ENCODE measurements at places on chromosomes 12 and 14. TPM values are rescaled to one million over a fixed set of nuclear protein-coding genes. Genes with fewer than 3 reads are reported as not detected.

The YAF2 gene
- 54.9 TPM for total RNA-seq

The NDRG2 gene
- total RNA-seq = 233 TPM

The ADAM20 gene
- 1.7 TPM for total RNA-seq

The HCAR2 gene
- 0.44 TPM for total RNA-seq

The OR6C2 gene
- not detected for total RNA-seq

The NOS1 gene
- total RNA-seq = 1.2 TPM

The RNASE1 gene
- 223 TPM for total RNA-seq

The STX2 gene
- 39.2 TPM for total RNA-seq

The NTF3 gene
- total RNA-seq = 6.9 TPM

The RHOJ gene
- total RNA-seq = 18.6 TPM

GRCh38 chr12:75674393-75674792 is 163.0 kb upstream of the KRR1 start:
- H3K27ac ChIP-seq = no peak overlapping the region
- H3K4me3 ChIP-seq = no peak overlapping the region
- H3K27me3 ChIP-seq = no peaks in the 10 kb centered on the region
- H3K36me3 ChIP-seq = no peaks in the 10 kb centered on the region

DNA sequence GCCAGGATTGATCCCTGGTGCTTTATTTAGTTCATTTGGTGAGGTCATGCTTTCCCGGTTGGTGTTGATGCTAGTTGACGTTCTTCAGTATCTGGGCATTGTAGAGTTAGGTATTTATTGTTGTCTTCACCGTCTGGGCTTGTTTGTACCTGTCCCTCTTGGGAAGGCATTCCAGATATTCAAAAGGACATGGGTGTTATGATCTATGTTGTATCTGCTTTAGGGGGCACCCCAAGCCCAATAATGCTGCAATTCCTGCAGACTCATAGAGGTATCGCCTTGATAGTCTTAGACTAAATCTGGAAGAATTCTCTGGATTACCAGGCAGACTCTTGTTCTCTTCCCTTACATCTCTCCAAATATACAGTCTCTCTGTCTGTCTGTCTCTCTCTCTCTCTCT is 42.1 kb downstream of the AK7 start:
- H3K36me3 ChIP-seq = no peaks in the 10 kb centered on the region
- no peak overlapping the region for H3K27ac ChIP-seq
- no peaks in the 10 kb centered on the region for H3K27me3 ChIP-seq
- no peak overlapping the region for H3K4me3 ChIP-seq
- DNase-seq = no peak

- H3K4me3 ChIP-seq = no peak overlapping the region
- H3K27me3 ChIP-seq = peaks cover 3% of the 10 kb centered on the region
- H3K27ac ChIP-seq = no peak overlapping the region
- no peaks in the 10 kb centered on the region for H3K4me1 ChIP-seq
- H3K36me3 ChIP-seq = no peaks in the 10 kb centered on the region
These were observed 27.1 kb upstream of the PRMT8 start for GRCh38 chr12:3463921-3464320.

DNA sequence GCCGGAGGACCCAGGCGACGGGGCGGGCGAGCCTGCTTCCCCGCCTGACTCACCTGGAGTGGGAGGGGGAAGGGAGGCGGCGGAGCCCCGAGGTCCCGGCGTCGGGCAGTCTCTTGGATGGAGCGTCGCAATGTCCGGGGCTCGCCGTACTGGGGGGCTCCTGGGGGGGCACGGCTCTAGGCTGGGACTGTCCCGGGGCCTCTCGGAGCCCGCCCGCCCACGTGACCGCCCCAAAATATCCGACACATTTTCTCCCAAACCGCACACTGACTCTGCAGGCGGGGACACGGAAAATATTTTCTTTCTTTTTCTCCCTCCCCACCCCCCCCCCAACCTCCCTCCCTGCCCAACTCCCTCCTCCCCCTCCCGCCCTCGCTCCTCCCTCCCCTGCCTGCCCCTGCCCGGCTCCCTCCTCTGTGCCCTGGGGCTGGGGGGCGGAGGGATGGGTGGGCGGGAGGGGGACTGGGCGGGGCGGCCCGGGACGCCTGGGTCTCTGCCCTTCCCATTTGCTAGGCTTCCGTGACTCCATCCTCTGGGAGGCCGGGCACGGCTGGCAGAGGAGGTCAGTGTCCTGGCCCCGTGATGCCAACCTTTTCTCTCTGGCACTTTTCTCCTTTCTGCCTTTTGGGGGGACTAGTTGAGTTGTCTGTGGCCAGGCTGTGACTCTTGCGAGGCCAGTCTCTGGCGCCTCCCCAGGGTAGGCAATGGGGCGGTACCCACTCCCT is at the start of gene RARG:
TSS of gene RARG (minus strand) at position 289 of the 725 bp plus-strand sequence. CDS start 4,664 bp downstream, outside the sequence.
- DNase-seq = peak; percentile 55
- H3K4me1 ChIP-seq = peaks cover 57% of the 10 kb centered on the region
- peaks cover 17% of the 10 kb centered on the region for H3K27me3 ChIP-seq

DNA sequence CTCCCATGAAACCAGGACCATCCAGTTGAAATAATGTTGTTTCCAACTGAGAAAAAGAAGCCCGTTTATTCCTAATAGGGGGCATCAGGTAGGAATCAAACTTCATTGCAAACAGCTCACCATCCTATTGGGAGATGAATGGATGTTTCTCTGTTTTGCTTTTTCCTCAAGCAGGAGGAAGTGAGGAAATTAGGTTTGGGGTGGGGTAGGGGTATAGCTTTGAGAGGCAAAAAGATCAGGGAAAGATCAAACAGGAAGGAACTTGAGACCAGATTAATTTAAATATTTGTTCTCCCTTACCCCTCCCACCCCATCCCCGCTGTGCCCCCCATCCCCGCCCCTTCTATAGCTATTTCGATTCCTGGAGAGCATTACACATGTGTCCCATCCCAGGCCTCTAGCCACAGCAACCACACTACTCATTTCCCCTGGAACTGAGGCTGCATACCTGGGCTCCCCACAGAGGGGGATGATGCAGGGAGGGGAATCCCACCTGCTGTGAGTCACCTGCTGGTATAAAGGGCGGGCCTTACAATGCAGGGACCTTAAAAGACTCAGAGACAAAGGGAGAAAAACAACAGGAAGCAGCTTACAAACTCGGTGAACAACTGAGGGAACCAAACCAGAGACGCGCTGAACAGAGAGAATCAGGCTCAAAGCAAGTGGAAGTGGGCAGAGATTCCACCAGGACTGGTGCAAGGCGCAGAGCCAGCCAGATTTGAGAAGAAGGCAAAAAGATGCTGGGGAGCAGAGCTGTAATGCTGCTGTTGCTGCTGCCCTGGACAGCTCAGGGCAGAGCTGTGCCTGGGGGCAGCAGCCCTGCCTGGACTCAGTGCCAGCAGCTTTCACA is at the start of gene IL23A:
TSS of gene IL23A (plus strand) at position 577 of the 850 bp plus-strand sequence. CDS start at position 738, 161 bp downstream.
- peaks cover 4% of the 10 kb centered on the region for H3K4me1 ChIP-seq
- H3K4me3 ChIP-seq = no peak within 1 kb of the TSS
- DNase-seq = no peak
- no peaks in the 10 kb centered on the region for H3K27me3 ChIP-seq
- H3K27ac ChIP-seq = no peak within 1 kb of the TSS

GRCh38 chr14:80364274-80364673 is 153.0 kb upstream of the DIO2 start:
- no peaks in the 10 kb centered on the region for H3K4me1 ChIP-seq
- DNase-seq = no peak
- no peak overlapping the region for H3K27ac ChIP-seq
- H3K4me3 ChIP-seq = no peak overlapping the region

- no peaks in the 10 kb centered on the region for H3K4me1 ChIP-seq
- DNase-seq = no peak
- H3K4me3 ChIP-seq = no peak overlapping the region
- H3K27me3 ChIP-seq = no peaks in the 10 kb centered on the region
- H3K36me3 ChIP-seq = no peaks in the 10 kb centered on the region
These were observed 7.7 kb upstream of the PPTC7 start for GRCh38 chr12:110590806-110591326.

DNA sequence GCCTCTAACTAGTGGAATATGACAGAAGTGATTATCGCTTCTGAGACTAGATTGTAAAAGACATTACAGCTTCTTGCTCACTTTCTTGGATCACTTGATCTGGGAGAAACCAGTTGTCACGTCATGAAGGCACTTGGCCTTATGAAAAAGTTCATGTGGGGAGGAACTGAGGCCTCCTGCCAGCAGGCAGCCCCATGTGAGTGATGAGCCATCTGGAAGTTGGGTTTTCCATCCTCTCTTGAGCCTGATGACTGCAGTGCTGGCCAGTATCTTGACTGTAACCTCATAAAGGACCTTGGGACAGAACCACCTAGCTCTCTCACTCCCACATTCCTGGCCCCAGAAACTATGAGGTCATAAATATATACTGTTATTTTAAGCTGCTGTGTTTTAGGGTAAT is 28.0 kb downstream of the TTLL5 start:
- H3K36me3 ChIP-seq = peaks cover 24% of the 10 kb centered on the region
- no peak overlapping the region for H3K27ac ChIP-seq
- H3K4me1 ChIP-seq = no peaks in the 10 kb centered on the region

DNA sequence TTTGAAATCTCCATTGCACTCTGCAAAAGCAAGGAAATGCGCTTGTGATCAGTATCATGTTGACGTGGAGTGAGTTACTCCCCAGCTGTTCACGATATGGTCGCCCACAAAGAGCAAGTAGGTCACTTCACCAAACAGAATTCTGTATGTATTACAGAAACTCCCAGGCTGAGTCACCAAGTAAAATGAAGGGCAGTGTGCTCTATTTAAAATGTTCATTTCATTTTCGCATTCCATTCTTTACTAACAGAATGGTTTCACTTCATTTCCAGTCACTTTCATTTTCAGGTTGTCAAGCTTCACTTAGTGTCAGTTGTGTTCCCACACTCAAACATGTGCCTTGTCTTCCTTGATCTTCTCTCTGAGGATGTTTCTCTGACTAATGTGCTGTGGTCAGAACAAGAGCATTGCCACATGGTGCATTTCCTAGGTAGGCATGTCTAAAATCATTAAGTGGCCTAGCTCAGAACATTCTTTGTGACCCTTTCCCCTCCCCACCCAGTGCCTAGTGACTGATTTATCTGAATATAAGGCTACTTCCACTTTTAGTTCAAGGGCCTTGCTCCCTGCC is 391.2 kb downstream of the RAD51B start:
- no peaks in the 10 kb centered on the region for H3K36me3 ChIP-seq
- H3K4me1 ChIP-seq = no peaks in the 10 kb centered on the region
- H3K4me3 ChIP-seq = no peak overlapping the region
- peak overlapping the region; percentile 37 for H3K27ac ChIP-seq

GRCh38 chr12:59736786-59737185 is 141.0 kb downstream of the SLC16A7 start:
- H3K36me3 ChIP-seq = peaks cover 8% of the 10 kb centered on the region
- H3K4me1 ChIP-seq = no peaks in the 10 kb centered on the region
- H3K27me3 ChIP-seq = no peaks in the 10 kb centered on the region

DNA sequence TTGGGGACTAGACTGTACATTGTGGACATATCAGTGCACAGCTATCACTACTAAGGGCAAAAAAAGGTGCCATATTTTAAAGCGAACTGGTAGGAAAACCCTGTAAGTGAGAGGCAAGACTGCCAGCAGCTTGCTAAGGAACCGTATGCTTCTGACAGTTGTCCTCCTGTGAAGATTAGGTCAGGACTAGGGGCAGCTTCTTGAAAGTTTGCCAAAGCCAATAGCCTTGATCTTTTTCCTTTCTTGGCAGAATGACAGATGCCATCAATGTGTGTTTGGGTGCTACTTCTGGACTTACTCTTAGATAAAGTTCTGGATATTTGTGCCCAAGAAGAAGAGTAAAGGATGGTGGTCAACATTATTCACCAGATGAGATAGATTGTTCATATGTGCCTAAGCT is 7.4 kb downstream of the DAAM1 start:
- H3K4me3 ChIP-seq = no peak overlapping the region
- no peaks in the 10 kb centered on the region for H3K27me3 ChIP-seq
- no peak overlapping the region for H3K27ac ChIP-seq
- peaks cover 3% of the 10 kb centered on the region for H3K4me1 ChIP-seq
- no peak for DNase-seq

DNA sequence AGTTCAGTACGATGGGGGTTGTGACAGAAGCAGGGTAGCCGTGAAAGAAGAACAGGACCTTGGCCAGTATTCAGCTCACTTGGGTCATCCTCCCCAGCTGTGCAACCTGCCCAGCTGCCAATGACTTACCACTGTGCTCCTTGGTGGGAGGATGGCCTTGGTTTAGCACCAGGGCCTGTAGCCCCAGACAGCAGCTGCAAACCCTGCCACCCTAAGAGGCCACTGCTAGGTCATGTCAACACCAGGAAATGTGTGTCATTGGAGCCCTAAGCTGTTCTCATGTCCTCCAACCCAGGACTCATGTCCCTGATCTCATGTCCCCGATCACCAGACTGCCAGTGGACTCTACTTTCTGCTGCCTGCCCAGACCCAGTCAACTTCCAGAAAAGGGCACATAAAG is 3.0 kb upstream of the CRACR2A start:
- H3K27ac ChIP-seq = no peak overlapping the region
- H3K4me3 ChIP-seq = no peak overlapping the region
- H3K36me3 ChIP-seq = no peaks in the 10 kb centered on the region
- peaks cover 2% of the 10 kb centered on the region for H3K27me3 ChIP-seq

- no peaks in the 10 kb centered on the region for H3K4me1 ChIP-seq
- no peaks in the 10 kb centered on the region for H3K27me3 ChIP-seq
- no peak for DNase-seq
- H3K36me3 ChIP-seq = peaks cover 58% of the 10 kb centered on the region
These were observed 60.7 kb upstream of the VPS33A start for GRCh38 chr12:122327014-122327413.

DNA sequence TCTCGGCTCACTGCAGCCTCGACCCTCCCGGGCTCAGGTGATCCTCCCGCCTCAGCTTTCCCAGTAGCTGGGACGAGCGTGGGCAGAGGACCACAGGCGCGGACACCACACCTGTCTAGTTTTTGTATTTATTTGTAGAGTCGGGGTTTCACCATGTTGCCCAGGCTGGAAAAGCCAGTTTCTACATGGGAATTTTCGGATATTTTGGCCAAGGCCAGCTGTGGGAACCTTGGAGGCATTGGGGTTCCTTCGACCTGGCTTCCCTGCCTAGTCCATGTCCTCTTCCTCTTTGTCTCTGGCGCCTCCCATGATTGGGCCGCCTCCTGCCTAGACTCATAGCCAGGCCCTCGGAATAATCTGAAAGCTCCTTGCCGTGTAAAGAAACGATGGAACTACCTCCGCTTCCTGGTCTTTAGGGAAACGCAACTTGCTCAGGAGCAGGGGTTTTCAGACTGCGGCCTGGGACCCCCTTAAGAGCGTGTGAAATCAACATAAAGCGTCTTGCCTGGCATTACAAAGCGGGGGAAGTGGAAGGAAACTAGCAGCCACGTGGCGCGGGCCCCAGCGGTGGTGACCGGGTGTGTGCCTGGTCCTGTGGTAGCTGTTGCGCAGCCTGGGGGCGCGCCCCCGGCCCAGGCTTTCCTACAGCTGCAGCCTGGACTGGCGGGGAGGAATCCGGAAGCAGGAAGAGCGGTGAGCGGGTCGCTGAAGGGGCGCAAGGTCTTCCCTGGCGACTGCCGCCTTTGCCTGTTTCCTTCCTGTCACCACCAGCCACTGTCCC is 1.4 kb upstream of the HSP90AA1 start:
- peak overlapping the region; percentile 59 for H3K4me3 ChIP-seq
- H3K27me3 ChIP-seq = no peaks in the 10 kb centered on the region
- H3K27ac ChIP-seq = peak overlapping the region; percentile 99
- peaks cover 17% of the 10 kb centered on the region for H3K36me3 ChIP-seq
- DNase-seq = no peak

- no peak for DNase-seq
- no peak overlapping the region for H3K4me3 ChIP-seq
- no peaks in the 10 kb centered on the region for H3K36me3 ChIP-seq
- H3K4me1 ChIP-seq = no peaks in the 10 kb centered on the region
- H3K27ac ChIP-seq = no peak overlapping the region
These were observed 236.0 kb downstream of the ALX1 start for GRCh38 chr12:85516039-85516438.

- peaks cover 13% of the 10 kb centered on the region for H3K36me3 ChIP-seq
- DNase-seq = peak; percentile 50
- no peaks in the 10 kb centered on the region for H3K27me3 ChIP-seq
- peak overlapping the region; percentile 75 for H3K4me3 ChIP-seq
- peak overlapping the region; percentile 98 for H3K27ac ChIP-seq
These were observed 1.4 kb upstream of the ARHGEF40 start for GRCh38 chr14:21068521-21069387.

Data from spinal cord (tissue), 10 donors.